ENCODE measurements at places on chromosomes 5 and 9.

- DNase-seq: no peak
These were observed 115.8 kb upstream of the MAP3K1 start for GRCh38 chr5:56699538-56699937.

DNA sequence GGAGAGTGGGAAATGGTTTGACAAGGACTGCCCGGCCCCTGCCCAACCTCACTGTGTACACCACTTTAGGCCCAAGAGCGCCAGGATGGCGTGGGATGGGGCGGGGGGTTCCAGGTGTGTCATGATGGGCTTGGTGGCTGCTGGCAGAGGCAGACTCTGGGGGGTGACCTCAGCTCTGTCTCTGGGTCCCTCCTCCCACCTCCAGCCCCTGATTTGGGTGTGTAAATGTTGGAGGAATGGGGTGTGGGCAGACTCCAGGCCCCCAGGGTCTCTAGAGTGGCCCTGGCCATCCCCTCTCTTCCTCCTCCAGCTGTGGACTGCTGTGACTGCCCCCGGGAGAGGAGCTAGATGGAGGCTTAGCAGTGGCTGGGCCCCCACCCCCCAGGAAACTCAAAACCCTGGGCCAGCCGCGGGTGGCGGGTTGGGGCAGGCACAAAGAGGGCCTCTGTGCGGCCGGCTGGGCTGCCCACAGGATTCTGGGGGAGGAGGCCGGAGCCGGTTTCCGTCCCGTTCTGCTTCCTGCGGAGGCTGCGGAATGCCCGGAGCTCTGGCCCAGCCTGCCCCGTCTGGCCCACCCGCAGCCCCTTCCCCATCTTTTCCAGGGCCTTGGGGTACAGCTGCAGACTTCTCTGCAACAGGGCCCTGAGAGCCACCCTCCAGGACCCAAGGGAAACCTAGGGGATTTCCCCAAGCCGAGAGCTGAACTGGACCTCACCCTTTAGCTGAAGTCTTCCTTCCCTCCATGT is 23.1 kb downstream of the CXXC5 start:
- no peak for DNase-seq

GRCh38 chr9:29830821-29831220 is 2257.5 kb upstream of the C9orf72 start:
- peak; percentile 30 for DNase-seq

GRCh38 chr9:122954253-122954691 is 13.5 kb downstream of the RABGAP1 start:
- DNase-seq: peak; percentile 52

DNA sequence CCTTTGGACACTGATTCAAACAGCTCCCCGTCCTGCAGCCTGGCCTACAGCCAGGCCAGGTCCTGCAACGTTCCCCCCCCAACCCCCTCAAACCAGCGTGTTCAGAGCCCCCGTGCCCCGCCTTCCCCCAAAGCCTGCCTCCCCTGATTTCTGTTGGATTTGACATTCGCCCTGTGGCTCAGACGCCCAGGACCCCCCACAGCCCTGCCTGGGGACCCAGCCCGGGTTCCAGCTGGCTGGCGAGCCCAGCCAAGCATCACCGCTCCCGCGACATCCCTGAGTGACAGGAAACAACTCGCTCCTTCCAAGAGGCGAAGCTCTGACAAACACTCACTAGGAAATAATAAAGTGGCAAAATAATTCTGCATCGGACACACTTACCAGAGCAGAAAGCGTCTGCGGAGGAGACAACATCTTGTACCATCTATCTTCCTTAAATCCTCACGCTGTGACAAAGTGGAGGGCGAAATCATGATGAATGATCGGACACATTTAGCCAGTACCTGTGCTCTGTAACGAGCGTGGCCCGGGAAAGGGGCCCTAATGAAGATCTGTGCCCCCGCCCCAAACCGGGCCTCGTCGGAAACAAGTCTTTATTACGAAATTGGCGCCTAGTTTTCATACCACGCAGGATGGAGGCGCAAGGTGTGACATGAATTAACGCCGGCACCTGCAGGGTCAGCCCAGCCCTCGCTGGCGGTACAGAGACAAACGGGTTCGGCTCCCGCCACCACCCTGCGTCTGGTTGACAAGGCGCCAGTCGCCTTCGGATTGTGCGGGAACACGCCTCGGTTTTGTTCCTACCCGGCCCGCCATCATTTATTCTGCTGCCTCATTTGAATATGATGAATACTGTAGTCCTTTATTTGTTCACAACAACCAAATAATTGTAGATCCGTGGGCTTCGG is 91.0 kb upstream of the MVB12B start:
- DNase-seq: no peak
